ENCODE measurements at places on chromosomes 1 and 21.

- DNase-seq: no peak
These were observed 377.4 kb downstream of the RRAGC start for GRCh38 chr1:38481871-38482826.

DNA sequence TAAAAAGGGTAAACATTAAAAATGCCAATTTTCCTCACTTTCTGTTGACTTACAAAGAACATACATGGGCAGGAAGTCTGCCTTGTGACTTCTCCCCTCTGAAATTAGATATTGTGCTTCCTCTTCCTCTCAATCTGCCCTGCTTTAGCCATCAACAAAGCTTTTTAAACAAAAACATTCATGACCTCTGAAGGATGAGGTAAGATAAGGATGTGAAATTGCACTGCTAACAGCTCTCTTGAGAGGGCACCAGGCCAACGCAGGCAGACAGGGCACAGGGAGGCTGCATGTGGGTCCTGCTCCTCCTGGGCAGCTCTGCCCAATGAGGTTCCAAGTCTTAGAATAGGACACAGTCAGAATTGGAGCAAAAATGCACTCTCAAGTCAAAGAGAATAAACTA lies 62.1 kb downstream of the DEGS1 start:
- peak; percentile 51 for DNase-seq

GRCh38 chr1:193657552-193657951 lies 471.1 kb upstream of the B3GALT2 start:
- no peak for DNase-seq

- no peak for DNase-seq
These were observed 110.4 kb downstream of the PDE9A start for GRCh38 chr21:42763581-42764442.

- no peak for DNase-seq
These were observed at the start of gene LCK for GRCh38 chr1:32250893-32251716. TSS of gene LCK (plus strand) at chr1:32251265. CDS start at chr1:32274330, 23,065 bp downstream.

- no peak for DNase-seq
These were observed 29.3 kb downstream of the SGIP1 start for GRCh38 chr1:66563094-66563800.

DNA sequence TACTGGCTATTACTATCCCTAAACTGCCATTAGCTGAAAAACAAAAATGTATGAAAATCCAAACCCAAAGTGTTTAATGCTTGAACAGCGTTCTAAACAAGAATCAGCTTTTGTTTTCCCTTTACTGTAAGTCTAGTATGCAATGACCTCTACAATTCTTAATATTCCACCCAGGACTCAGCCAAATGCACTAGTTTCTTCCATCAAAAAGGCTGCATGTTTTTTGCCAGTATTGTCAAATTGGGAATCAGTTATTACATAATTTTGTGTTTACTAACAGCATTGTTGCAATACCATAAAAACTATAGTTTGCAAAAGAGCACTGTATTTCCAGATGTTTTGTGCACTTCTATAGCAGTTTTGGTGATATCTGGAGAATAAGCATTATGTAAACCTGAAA lies 634.5 kb downstream of the LTN1 start:
- DNase-seq: no peak

- DNase-seq: no peak
These were observed 74.0 kb downstream of the KIF14 start for GRCh38 chr1:200546577-200546976.

GRCh38 chr1:173249349-173249748 lies 42.2 kb upstream of the TNFSF4 start:
- no peak for DNase-seq

GRCh38 chr1:87786229-87786628 lies 457.5 kb downstream of the LMO4 start:
- DNase-seq: no peak

- DNase-seq: no peak
These were observed 65.6 kb downstream of the MDM4 start for GRCh38 chr1:204581759-204582158.

GRCh38 chr21:38389896-38390295 lies 108.4 kb downstream of the ERG start:
- no peak for DNase-seq

- no peak for DNase-seq
These were observed 22.2 kb downstream of the DAB1 start for GRCh38 chr1:57401671-57402070.

GRCh38 chr1:47023268-47024140 lies at the start of gene CYP4X1:
TSS of gene CYP4X1 (plus strand) at chr1:47023669. CDS start at chr1:47023818, 149 bp downstream.
- DNase-seq: no peak

DNA sequence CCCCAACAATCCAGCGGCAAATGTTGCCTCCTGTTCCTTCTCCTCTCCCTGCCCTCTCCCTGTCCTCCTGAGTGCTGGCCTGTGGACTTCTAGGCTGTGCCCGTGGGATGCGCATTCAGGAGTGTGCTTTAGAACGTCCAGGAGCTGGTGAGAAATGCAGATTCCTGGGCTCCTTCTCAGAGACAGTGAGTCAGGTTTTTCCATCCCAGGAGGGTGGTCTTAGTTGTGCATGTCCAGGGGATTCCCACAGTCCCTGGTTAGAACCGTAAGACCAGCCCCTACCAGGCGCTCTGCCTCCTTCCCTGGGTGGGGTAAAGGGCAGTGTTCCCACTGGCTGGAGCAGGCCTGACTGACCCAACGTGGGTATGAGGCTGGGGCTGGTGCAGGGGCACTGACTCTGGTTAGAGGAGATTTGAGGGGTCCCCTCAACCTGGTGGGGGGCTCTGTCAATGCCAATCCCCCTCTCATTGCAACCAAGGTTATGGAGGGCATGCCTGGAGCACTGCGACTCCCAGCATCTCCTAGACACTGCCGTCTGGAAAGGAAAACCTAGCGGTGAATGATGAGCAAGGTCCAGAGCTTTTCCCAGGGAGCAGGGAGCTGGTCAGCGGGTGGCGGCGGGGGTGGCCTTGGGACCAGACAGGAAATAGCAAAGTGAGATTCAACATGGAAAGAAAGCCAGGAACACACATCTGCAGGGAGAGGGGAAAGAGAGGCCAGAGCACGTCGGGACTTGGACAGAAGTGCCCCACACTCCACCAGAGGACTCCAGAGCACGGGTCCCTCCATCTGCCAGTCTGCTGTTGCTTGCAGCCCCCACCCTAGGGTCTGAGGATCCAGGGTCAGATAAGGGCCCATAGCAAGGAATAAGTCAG lies 38.5 kb downstream of the HSPG2 start:
- DNase-seq: no peak

DNA sequence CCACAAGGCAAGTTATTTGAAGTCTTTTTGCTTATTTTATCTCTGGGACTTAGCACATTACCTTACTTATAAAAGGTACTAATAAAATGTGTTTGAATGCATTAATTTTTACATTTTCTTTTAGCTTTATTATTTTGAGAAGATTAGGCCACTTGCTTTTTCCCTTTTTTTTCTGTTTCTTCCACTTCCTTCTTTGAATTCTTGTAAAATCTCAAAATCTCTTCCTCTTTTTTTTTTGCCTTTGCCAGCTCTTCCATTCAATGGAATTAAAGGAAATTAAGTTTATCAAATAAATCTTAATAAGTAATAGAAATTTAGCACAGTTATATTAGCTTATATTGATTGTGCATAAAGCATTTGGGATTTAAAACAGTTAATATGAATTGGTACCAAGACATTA lies 260.9 kb downstream of the SRGAP2C start:
- no peak for DNase-seq

GRCh38 chr1:37261129-37261528 lies 213.3 kb upstream of the ZC3H12A start:
- DNase-seq: no peak

DNA sequence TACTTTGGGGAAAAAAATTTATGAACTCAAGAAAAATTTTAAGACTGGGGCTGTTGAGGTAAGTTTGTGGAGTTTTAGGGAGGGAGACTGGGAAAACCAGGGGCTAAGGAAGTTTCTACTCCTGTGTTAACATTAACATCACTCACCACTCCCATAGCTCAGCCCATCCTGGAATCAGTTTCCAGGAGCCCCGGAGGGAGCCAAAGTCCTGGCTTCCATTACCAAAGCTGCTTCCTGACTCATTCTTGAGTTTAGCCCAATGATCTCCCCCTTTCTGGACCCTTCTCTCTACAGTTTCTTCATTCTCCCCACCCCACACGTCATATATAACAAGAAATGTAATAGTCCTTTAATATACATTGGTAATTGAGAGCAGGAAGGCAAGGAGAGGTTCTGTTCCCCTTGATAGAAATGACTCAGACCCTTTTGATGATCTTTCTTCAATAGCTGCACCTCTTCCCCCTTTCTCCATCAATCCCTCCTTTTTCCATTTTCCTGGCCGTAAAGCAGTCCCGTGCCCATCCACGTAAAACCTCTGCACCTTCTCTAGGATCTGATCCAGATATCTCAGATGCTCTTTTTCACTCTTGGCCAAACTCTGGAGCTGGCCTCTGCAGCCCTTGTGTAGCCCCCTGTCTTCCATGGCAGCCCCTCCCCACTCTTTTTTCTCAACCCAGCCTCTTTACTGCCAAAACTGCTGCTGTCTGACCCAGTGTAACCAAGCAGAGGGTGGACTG lies 4.6 kb upstream of the PIAS3 start:
- no peak for DNase-seq

- DNase-seq: no peak
These were observed 109.8 kb downstream of the C1orf94 start for GRCh38 chr1:34286511-34286910.

DNA sequence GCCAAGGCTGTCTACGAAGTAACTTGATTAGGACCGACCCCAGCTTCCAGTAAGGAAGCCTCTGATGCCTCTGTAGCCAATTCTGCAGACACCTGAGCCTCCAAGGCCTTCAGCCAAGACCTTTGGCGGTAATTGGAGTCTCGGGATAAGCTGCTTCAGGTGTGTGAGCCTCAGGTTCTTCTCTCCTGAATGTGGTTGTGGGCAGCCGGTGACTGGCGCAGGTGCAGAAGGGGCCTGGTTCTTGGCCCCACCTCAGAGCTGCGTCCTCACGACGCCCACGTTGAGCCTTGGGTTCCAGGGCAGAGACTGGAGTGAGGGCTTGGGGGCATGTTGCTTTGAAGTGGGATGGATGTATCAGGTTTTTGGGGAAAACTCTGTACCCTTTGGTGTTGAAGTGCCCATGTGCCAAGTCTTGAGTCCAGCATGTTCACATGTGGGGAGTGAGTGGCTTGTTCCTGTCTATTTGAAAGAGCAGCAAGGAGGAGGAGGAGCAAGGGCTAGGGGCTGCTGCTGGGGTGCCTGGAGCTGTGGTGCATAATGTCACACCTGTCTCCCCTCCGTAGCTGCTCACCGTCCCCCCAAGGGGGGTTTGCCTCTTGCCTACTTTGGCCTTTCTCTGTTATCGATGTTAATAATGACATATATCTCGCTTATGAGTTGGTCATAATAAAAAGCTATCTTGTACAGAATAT lies 1.4 kb downstream of the PSEN2 start:
- DNase-seq: no peak

- DNase-seq: no peak
These were observed 3.0 kb downstream of the VAMP4 start for GRCh38 chr1:171738911-171739310.

- DNase-seq: peak; percentile 10
These were observed 14.7 kb upstream of the POFUT2 start for GRCh38 chr21:45302082-45303061.

DNA sequence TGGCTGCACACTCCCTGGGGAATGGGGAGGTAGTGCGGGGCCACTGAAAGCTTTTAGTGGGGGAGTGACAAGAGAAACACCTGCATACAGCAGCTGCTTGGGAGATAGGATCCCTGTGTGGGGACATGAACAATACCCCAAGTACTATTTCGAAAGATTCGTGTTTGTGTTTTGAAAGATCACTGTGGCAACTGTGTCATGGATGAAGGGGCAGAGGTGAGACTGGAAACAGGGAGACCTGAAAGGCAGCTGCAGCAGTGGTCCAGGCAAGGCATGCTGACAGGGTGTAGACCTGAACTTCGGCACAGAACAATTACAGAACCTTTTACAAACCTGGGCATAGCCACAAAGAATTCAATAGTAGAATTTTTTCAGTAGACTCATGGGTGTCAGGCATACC lies 32.9 kb downstream of the TENT5C start:
- DNase-seq: no peak

GRCh38 chr1:232183802-232184201 lies 446.1 kb downstream of the SIPA1L2 start:
- no peak for DNase-seq

GRCh38 chr1:185425163-185425562 lies 108.1 kb upstream of the IVNS1ABP start:
- no peak for DNase-seq

GRCh38 chr1:210792250-210793102 lies 341.5 kb downstream of the KCNH1 start:
- peak; percentile 18 for DNase-seq

DNA sequence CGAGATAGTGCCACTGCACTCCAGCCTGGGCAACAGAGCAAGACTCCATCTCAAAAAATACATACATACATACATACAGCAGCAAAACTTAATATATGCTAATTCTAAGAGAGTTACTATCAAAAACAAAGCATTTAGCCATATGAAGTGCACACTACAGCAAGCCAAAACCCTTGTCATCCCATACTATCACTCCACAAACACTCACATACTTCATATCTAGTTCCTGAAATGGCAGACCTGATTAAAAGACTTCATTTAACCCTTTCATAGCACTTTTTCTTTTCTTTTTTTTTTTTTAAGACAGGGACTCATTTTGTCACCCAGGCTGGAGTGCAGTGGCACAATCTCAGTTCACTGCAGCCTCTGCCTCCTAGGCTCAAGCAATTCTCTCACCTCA lies 65.6 kb downstream of the COP1 start:
- no peak for DNase-seq

- DNase-seq: no peak
These were observed 75.2 kb upstream of the TARDBP start for GRCh38 chr1:10936998-10937901.

- DNase-seq: no peak
These were observed 43.4 kb upstream of the HOOK1 start for GRCh38 chr1:59771361-59771760.

DNA sequence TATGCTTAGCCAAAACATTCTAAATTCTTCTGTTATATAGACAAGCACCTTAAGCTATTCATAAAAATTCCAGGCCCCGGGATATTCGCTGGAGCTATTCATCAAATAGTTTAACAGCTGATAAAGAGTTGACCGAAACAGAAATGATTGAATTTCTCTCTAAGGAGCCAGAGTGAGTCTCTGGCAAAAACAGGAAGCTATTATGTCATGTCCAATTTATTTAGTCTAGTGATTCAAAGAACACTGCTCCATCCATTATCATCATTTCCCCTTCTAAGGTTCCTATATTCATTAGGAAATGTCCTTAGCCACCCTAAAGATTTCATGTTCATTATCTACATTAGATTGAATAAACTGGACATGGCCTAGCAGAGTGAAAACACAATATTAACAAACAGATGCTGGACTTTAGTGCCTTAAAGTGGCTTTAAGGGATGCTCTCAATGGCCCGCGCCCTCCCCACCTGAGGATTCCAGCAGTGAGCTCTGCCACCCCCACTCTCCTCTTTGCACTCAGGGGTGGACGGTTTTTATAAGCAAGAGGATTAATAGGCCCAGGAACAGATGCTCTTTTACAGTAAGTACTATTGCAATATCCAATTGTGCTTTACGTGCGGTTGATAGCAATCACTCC lies 122.1 kb upstream of the RGS1 start:
- peak; percentile 75 for DNase-seq
